ENCODE measurements at places on chromosomes 12 and 14.

GRCh38 chr12:132346471-132347175 lies 17.2 kb upstream of the GALNT9 start:
- no peak for DNase-seq

DNA sequence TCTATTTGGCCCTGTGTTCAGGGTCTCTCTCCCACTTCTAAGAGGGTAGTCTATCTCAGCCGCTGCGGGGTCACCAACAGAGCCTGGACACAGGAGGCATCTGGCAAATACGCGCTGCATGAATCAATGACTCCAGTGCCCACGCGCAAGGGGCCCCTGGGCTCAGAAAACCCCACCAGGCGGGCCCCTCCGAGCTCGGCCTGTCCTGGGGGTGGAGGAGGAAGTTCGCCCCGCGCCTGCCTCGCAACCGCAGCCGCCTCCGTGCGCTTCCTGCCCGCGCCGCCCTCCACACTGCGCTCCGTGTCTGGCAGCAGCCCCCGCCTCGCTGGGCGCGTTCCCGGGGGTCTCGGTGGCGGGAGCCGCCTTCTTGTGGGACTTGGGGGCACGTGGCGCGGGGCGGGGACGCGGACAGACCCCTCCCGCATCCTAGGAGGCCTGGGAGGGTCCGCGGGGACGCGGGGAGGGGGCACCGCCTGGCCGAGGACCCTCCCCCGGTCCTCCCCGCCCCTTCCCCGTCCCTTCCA lies 811 bp upstream of the FBRSL1 start:
- no peak for DNase-seq

DNA sequence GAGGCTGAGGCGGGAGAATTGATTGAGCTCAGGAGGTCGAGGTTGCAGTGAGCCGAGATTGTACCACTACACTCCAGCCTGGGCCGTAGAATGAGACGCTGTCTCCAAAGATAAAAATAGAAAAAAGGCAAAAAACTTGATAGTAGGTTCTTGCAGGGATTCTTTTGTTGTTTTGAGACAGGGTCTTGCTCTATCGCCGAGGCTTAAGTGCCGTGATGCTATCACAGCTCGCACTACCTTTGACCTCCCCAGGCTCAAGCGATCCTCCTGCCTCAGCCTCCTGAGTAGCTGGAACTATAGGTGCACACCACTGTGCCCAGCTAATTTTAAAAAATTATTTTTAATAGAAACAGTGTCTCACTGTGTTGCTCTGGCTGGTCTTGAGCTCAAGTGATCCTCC lies 4.7 kb downstream of the GOLGA5 start:
- DNase-seq: no peak

DNA sequence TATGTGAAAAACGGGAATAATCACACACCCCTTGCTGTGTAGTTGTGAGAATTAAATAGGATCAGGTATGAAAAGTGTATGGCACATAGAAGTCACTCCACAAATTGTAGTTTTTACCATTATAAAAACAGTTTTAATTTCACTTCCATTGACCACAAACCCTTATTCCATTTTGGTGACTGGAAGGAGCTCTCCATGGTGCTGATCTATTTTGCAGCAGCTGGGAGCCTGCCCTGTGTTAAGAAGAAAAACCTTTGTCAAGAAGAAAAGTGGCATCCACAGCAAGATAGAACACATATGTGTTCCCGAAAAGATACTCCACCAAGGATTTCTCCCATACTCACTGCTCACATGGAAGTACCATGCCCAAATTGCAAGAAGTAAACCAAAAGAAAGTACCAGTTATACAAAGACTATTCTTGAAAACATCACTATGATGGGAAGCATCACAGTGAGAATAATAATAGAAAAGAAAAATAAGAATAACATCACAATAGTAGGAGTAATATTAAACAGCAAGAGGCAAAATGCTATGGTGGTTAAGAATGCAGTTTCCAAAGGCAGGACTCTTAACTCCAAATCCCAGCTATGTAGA lies 58.7 kb downstream of the TUNAR start:
- peak; percentile 37 for DNase-seq

GRCh38 chr12:46342562-46343033 lies 30.0 kb downstream of the SLC38A2 start:
- peak; percentile 50 for DNase-seq

DNA sequence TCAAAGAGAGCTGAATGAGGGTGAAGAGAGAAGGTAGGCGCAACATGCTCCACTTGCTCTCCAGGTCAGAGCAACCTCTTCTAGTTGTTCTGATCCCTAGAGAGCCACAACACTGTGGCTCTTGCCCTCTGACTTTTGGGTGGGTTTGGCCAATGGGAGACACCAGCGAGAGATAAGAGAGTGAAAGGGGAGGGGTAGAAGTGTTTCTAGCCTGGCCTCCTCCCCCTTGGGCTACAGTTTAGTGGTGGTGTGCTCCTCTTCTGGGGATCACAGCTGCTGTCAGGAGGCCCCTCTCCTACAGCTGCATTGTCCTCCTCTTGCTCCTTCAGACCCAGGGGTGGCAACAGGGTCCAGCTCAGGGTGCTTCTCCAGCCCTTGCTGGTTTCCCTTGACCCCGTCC lies 454.8 kb downstream of the FUT8 start:
- no peak for DNase-seq

GRCh38 chr12:8950702-8951478 lies 1.4 kb upstream of the M6PR start:
- DNase-seq: peak; percentile 13

- no peak for DNase-seq
Observed at GRCh38 chr14:28603606-28604005, 163.0 kb upstream of the FOXG1 start.

DNA sequence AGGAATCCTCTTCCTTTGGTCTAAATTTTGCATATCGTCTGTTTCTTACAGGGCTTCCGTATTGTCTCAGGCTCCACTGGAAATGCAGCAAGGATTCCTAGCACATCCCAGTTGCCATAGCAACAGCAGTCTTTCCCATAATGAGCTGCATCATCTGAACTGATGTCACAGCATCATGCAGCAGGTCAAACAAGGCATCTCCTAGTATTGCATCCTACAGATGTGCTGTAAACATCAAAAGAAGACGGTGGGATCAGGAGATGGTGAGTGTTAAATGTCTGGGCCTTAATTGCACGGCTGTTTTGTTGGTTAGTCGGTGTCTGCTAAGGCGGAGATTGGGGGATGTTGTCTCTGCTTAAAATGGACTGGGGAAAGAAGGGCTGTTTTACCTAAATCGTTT lies at the start of gene AKAP6:
TSS of gene AKAP6 (plus strand) at position 153 of the 400 bp plus-strand sequence. CDS start 104,196 bp downstream, outside the sequence.
- DNase-seq: no peak

- DNase-seq: no peak
Observed at GRCh38 chr14:100222224-100223093, 16.5 kb upstream of the YY1 start.

DNA sequence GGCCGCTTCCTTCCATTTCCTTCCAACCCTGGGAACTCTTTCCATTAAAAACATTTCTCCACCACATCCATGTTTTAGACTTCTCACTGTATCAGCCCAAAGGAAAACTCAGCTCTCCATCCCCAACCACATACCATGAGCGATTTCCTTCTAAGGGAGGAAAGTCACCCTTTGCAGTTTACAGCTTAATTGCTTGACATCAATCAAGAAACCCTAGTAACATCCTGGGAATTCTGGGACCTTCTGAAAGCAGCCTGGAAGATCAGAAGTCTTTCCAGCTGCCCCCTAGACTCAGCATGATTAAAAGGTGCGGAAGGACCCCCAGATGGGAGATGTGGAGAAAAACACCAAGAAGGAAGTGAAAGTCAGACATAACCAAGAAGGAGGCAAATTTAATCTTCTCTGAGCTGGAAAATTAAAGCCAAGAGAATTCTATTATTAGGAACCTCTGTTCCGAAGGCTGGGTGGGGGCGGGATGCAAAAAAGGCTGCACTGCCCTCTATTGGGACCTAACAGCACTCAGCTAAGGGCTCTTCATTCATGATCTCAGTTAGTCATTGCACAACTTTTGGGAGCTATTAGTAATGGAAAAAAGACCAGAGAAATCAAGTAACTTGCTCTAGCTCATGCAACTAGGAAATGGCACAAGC lies 73.3 kb upstream of the PLXNC1 start:
- DNase-seq: peak; percentile 44

DNA sequence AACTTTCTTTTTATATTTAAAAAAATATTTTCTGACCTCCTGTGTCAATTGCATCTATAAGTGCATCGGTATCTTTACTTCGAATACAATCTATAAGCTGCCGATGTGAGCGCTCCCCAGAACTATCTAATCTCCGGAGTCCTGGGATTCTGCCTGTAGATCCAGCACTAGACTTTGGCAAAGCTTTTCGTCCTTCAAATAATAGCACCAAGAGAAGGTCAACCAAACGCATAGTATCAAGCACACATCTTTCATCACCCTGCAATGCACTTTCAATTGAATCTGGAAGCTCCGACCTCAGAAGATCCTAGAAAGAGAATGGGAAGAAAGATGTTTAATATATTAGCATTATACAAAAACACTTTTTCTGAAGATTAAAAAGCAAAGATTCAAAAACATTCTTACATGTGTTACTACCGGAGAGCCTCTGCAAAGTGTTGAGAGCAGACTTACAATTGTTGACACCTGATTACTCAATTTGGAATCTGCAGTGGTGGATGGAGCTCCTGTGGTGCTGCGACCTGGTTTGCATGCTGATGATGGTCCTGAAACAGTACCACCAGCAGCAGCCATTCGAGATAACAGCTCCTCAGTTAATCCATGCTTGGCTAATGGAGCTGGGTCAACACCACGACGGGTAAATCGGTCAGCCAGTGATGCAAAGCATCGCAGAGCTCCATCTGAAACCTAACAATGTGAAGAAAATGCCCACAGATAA lies 34.3 kb downstream of the HECTD1 start:
- DNase-seq: no peak

- DNase-seq: no peak
Observed at GRCh38 chr14:75604979-75605851, 26.8 kb downstream of the FLVCR2 start.

GRCh38 chr12:54225666-54226065 lies 36.9 kb upstream of the SMUG1 start:
- DNase-seq: no peak

DNA sequence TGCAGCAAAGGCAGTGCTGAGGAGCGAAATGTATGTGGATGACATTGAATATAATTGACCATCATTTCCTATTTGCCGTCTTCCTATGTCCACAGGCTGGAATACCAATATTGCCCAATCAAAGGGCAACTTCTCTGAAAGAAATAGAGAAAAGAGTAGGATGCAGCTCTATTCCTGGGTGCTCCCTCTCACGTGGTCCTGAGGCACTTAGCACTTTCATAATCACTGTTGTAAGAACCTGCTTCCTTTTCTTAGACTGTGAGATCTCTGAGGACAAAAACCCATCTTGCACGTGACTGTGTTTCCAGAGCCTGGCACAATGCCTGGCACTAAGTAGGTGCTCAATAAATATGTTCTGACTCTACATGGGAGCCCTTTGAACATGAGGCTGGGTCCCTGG lies 122.7 kb upstream of the CPM start:
- no peak for DNase-seq

GRCh38 chr12:15633201-15633600 lies 156.0 kb downstream of the EPS8 start:
- no peak for DNase-seq

- DNase-seq: no peak
Observed at GRCh38 chr14:76112889-76113624, 38.7 kb upstream of the GPATCH2L start.

DNA sequence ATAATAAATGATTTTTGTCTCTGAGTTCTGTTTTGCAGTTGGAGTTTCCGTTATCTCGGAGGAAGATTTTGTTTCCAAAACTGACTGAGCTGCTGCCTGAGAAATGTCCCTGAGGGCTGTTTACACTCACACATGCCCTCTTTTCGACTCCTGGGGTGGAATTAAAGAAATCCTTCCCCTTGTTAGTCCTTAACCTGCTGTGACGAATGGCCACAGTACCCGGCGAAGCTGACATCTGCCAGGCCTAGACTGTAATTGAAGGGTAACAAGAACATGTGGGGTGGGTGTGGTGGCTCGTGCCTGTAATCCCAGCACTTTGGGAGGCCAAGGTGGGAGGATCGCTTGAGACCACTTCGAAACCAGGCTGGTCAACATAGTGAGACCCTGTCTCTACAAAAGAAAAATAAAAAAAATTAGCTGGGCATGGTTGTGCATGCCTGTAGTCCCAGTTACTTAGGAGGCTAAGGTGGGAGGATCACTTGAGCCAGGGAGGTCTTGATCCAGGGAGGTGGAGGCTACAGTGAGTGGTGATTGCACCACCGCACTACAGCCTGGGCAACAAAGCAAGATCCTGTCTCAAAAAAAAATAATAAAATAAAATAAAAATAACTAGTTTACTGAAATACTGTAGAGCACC lies 8.4 kb downstream of the OASL start:
- DNase-seq: no peak

- no peak for DNase-seq
Observed at GRCh38 chr14:32883188-32883587, 55.5 kb upstream of the NPAS3 start.

DNA sequence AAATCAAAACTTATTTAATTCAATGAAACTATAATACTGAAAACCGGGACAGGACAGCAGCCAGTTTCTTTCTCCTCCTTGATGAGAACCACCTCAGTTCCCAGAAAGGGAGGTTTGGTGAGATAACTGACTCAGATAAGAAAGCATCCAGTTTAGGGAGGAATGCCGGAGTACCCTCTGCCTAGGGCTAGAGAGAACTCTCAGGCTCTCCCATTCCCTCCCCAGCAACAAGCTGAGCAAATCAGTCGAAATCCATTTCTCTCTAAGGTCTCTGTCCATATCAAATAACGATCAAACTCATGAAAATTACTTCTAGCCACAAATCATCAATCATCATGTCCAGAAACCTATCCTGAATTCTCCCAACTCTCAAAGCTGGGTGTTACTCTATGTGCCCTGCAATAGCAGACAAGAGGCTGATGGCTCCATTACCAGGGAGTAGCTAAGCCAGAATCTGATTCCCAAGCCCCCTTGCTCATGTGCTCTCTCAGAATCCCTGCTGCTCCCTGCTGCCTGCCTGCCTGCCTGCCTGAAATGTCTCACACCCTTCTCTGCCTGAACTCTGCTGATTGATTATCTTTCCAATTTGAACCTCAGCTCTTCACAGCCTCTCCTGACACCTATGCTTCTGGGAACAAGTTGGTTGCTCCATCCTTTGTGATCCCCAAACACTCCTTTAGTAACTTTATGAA lies 49.4 kb downstream of the SLC25A47 start:
- DNase-seq: no peak

- DNase-seq: no peak
Observed at GRCh38 chr14:75720842-75721498, 59.9 kb downstream of the TTLL5 start.

- no peak for DNase-seq
Observed at GRCh38 chr12:113796852-113797534, 169.1 kb downstream of the RBM19 start.

- no peak for DNase-seq
Observed at GRCh38 chr14:46964378-46964777, 312.8 kb upstream of the RPL10L start.
